ENCODE measurements at places on chromosomes 5 and 9.

GRCh38 chr9:72262063-72262462 is 102.9 kb downstream of the ZFAND5 start:
- no peak for DNase-seq

- DNase-seq, result no peak
These were observed 38.7 kb downstream of the SLC28A3 start for GRCh38 chr9:84301851-84302250.

DNA sequence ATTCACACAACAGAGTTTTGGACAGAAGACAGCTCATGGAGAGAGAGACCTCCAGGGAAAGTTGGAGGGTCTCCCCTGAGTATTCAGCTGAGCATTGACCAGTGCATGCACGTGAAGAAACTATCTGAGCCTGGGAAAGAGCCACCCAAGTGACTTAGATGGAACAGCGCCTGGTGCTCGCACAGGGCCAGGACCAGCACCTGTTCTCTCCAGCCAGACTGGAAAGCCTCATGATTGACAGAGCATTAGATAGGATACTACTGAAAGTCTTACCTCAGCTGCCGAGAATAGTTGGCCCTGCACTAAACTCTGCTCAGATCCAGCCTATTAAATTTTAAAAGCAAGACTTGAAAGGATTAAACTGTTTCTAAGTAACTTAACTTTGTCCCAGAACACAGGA is 28.3 kb upstream of the NEURL1B start:
- no peak for DNase-seq

- no peak for DNase-seq
These were observed 340.7 kb downstream of the NR2F1-AS1 start for GRCh38 chr5:93240228-93240834.

DNA sequence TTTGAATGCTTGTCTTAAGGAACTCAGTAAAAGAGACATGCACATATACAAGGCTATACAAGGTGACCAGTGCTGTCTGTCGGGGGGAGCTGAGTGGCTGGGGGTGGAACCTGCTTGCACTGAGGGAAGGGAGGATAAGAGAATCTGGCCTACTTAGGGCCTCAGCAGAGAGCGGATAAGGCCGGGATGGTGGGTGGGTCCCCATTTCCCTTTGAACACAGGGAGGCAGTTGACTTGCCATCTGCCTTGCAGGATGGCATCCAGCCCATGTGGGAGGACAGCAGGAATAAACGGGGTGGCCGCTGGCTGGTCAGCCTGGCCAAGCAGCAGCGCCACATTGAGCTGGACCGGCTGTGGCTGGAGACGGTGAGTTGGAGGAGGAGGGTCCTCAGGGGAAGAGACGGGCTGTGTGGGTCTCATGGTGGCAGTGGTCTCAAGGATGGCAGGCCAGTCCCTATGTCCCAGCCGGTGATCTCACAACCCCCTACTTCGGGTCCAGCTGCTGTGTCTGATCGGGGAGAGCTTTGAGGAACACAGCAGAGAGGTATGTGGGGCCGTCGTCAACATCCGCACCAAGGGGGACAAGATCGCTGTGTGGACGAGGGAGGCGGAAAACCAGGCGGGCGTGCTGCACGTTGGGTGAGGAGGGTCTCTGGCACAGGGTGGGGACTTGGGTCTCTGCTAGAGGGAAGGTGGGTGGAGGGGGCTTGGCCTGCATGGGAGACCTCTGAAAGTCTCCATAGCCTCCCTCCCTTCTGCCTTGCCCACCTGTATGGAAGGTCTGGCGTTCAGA is 2.2 kb upstream of the TSPAN17 start:
- no peak for DNase-seq

DNA sequence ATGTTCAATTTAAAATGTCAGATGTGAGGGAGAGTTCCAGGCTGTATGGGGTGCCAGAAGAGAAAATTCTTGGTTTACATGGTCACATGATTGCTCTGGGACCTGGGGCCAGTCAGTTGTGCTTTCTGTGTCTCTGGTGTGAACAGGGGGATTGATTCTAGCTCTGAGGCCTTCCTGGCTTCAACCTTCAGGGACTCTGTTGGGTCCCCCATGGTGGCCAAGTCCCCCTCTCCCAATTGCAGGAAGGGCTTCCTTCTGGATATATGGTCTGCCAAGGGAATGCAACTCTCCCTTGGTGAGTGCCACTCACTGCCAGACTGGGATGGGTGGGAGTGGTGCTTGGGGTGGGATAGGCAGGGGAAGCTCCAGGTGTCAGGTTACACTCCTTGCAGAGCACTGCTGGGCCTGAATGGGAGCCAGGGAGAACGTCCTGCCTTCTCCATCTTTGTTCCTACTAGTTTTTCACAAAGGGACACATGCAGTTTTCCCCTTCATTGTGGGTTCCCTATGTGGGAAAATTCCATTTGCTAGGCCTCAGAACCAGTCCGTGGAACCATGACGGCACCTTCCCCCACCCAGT is 153.2 kb downstream of the MELK start:
- DNase-seq, result no peak

DNA sequence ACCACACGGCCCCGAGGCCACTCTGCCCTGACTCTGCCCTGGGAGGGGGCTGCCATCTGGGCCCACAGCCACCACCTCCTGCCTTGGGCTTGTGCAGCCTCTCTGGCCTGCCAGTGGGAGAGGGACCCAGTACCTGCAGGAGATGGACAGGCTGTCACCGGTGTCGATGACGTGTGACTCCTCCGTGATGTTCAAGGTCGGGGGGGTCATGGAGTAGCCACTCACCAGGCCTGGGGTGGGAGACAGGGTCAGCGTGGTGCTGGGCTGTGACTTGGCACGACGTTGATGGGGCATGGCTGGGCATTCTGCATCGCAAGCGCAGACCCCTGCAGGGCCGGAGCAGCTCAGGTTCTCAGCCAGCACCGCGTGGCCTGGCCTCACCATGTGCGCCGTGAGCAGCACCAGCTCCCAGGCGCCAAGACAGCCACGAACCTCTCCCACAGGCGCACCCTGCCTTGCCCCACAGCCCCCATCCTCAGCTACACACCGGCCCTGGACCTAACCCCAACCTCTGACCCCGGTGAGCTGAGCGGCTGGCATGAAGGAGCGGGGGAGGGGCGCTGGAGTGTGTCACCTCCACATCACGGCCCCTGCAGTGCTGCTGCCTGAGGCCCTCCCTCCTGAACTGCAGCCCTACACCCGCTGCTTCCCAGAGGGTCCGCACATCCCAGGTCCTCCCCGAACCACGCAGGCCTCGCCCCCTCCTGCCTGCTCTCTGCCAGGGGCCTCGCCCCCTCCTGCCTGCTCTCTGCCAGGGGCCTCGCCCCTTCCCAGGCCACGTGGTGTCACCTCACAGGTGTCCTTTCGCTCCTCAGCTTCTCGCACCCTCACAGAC is 17.6 kb downstream of the FLT4 start:
- no peak for DNase-seq

- no peak for DNase-seq
These were observed at the start of gene TRIM41 for GRCh38 chr5:181223058-181223728. TSS of gene TRIM41 (plus strand) at chr5:181223281. CDS start at chr5:181224000, 719 bp downstream.

DNA sequence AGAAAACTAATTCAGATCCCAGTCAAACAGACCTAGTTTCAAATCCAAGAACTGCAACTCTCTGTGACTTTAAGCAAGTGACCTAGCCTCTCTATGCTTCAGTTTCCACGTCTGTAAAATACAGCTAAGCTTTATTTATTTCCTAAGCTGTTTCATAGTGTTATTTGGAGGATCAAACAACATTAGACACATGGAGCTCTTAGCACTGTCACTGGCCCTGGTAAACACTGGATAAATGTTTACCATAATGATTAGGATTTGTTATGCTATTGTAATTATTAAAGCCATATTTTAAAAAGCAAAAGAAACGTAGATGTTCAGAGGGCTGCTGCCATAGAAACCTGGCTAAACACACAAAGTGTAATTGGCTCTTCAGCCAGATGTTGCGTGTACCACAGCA is 26.6 kb upstream of the C5orf58 start:
- DNase-seq, result no peak

- DNase-seq, result no peak
These were observed 7.5 kb upstream of the SLC6A18 start for GRCh38 chr5:1217596-1218206.

- no peak for DNase-seq
These were observed 82.1 kb downstream of the CYFIP2 start for GRCh38 chr5:157348049-157348400.

GRCh38 chr5:79974886-79975285 is 16.2 kb downstream of the MTX3 start:
- DNase-seq, result no peak

DNA sequence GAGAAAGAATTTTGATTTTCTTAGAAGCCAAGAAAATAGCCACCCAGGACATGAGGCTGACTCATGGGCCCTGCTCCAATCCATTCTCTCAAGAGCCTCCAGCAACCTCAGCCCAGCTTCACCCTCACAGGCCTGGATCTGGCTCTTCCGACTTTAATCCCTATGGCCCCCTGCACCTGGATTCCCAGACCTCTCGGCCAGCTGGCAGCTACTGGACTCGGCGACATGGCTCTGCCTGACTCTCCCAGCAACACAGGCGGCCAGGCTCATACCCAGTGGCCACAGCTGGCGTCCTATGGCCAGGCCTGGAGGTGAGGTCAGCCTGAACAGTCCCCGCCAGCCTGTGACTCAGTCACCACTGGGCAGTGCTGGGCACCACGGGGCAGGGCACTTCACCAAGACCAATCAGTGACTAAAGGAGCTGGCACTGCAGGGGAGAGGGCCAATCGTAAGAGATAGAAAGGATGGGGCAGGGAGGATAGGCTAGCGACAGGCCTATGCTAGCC is 6.2 kb upstream of the PDLIM4 start:
- DNase-seq, result no peak

Data from GM19239 (cell line).